Femur (tissue), 1 donor: ENCODE measurements at places on chromosomes 1 and 21.

- DNase-seq: no peak
These were observed 47.5 kb downstream of the SYDE2 start for GRCh38 chr1:85153149-85153891.

- no peak for DNase-seq
These were observed 34.9 kb downstream of the NFIA start for GRCh38 chr1:61117283-61117682.

- no peak for DNase-seq
These were observed 258 bp downstream of the CCT3 start for GRCh38 chr1:156337888-156338179.

GRCh38 chr1:15691434-15692032 is 7.4 kb downstream of the PLEKHM2 start:
- peak; percentile 70 for DNase-seq

DNA sequence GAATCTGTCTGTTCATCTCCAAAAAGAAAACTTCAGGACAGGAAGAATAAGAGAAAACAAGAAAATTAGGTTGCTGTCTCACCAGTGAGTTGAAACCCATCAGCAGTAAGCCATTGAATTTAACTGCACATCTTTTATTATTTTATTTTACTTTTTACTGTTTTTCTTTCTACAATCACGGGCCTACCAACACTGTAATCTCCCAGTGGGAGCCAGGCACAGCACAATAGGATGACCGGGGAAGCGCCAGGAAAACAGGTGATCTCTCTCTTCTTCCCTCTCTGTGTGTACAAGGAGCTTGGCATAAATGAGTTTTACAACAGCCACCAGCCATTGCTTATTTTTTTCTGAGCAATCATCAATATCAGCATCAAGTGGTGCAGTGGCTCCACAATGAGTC is 113.1 kb upstream of the ESRRG start:
- DNase-seq: no peak

- no peak for DNase-seq
These were observed 15.2 kb upstream of the CLSTN1 start for GRCh38 chr1:9838946-9839345.

- no peak for DNase-seq
These were observed 66.3 kb downstream of the PCBP3 start for GRCh38 chr21:45709696-45710268.

DNA sequence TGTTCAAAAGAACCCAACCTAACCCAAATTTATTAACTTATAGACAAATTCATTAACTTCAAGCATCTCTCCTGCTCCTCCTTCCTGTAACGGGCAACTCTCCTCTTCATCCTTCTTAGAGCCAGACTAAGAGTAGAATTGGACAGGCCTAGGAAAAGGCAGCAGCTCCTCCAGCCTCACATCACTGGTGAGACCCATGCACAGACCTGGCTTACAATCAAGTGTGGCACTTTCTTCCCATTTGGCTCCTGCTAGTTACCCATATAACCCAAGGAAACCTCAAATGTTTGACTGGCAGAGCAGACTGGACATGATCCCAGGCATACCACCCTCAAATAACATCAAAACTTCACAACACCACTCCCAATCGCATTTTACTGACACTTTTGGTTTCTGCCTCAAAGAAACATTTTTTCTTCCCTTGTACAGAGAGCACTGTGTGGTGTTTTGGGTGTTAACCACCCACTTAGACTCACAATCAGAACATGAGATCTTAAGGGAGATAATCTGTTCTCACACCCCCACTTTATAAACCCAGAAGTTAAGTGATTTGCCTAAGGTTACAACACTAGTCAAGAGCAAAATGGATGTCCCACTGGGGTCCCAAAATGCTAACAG is 101.4 kb downstream of the SIPA1L2 start:
- DNase-seq: no peak

DNA sequence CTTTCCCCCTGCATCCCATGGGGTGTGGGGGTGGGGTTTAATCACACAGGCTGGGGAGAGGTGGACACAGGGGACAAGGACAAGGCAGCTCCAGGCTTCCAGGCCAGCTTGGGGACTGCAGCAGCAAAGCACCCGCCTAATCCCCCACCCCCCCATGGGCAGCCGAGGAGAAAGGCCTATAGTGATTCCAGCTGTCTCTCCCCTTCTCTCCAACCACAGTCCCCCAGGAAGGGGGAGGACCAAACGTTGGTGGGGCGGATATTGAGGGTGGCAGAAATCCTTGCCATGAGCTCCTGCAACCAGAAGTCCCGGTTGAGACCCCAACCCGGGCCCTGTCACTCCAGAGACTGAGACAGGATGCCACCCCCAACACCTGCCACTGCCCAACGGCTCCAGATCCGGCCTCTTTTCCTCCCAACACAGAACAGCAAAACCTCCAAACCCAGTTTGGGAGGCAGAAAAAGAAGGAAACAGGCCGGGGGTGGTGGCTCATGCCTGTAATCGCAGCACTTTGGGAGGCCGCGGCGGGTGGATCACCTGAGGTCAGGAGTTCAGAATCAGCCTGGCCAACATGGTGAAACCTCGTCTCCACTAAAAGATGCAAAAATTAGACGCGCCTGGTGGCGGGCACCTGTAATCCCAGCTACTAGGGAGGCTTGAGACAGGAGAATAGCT is 1.7 kb downstream of the EPHA2 start:
- no peak for DNase-seq
